ENCODE measurements at places on chromosomes 4 and X.

DNA sequence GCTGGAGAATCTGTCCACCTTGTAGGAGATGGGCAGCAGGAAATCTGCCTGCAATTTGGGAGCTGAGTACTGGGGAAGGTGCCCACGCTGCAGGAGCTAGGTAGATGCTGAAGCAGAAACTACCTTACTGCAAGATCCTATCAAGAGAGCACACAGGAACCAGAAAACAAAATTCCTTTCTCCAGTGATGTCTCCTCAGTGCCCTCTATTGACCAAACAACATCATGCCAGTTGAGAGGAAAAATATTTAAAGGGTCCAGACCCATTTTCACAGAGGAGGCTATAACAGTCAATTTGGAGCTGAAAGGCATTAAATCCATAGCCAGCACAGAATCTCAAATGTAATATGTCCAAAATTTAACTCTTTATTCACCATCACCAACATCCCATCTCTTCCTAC is 406.8 kb downstream of the SLITRK2 start:
- DNase-seq = no peak

- DNase-seq = no peak
Observed at GRCh38 chr4:6527259-6527658, 47.7 kb upstream of the MAN2B2 start.

DNA sequence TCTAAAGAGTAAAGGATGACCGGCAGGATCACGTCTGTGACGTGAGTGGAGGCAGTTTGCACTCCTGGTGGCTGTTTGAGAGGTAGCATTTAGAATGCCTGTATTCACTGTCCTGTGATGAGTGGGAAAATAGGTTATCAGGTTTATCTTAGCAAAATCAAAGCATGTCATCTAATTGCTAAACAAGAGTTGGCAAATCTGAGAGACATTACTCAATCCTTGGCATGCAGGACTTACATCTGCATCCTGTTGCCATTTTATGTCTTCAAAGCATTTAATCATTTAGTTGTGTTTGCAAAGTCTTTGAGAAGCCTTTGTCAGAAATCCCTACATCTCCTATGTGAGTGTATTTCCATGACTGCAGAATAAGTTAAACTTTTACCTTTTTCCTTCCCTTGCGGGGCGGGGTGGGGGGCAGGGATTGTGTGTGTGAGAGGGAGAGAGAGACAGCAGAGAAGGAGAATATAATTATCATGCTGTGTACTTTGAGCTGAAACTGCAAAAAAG is 41.4 kb upstream of the MSANTD1 start:
- DNase-seq = no peak

- no peak for DNase-seq
Observed at GRCh38 chr4:1092026-1092982, 21.1 kb downstream of the RNF212 start.

GRCh38 chr4:40622913-40623312 is 6.8 kb downstream of the RBM47 start:
- DNase-seq = no peak

- DNase-seq = no peak
Observed at GRCh38 chrX:155534800-155535199, 76.4 kb upstream of the F8A3 start.

DNA sequence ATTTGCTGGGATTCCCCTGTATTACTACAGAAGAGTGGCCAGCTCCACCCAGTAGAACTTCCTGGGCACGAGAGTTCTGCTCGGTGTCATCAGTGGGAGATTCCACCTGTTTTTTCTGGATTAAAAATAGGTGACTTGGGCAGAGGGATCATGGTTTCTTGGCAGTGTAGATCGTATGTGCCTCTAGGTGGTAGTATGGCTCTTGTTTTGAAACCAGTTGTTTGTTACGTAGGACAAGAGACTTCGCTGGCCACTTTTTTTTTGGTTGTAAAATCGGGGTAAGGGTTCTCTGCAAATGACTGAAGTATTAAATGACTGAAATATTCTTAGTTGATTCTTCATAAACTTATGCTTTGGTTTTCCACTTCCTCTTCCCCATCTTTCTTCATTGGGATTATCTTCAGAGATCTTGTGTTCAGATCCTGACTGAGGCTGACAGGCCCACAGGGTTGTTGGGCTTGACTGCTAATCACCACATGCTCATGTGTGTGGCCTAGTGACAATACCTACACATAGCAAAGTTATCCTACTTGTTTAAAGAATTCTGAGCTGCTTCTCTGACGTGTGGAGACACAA is 43.8 kb upstream of the WDR1 start:
- no peak for DNase-seq

DNA sequence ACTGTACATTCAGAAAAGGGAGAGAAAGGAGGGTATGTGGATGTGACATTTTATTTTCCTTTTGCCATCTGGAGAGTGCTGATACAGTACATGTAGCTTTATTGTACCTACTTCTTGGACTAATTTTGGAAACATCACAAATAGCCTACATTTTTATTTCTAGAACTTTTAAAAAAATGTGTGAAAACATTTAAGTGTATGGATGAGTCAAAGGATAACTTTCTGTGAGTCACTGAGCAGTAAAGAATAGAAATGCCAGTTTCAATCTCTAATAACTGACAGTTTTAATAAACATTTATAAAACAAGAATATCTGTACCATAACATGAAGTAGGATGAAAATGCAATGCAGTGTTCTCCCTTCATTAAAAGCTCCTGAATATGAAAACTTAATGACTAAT is 374.4 kb upstream of the NWD2 start:
- no peak for DNase-seq

- no peak for DNase-seq
Observed at GRCh38 chr4:147139455-147140198, 194.0 kb upstream of the TTC29 start.

- DNase-seq = peak; percentile 77
Observed at GRCh38 chr4:99324979-99325378, 3.8 kb upstream of the ADH1B start.

GRCh38 chrX:141396536-141396935 is 154.2 kb upstream of the SPANXC start:
- no peak for DNase-seq

GRCh38 chr4:82799006-82799881 is 648 bp upstream of the SCD5 start:
- DNase-seq = no peak

- DNase-seq = no peak
Observed at GRCh38 chrX:13655674-13656073, 2.7 kb downstream of the TCEANC start.

DNA sequence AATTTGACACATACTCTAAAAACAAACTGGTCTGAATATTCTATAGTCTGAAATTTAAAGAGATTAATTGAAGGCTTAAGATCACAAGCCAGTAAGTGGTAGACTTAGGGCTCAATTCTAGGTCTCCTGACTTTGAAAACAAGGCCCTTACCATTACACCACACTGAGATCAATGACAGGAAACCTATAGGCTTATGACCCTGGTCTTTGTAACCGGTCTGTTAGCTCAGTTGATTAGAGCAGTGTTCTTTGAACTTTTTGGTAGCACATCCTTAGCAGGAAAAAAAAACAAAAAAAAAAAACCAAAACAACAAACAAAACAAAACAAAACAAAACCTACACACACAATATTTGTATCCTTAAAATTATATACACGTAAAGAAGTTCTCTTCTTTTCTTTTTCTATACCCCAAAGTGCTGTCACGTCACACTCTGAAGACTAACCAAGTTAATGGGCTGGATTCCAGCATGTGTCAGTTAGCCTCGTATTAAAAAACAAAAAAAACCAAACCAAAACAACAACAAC is 55.4 kb downstream of the RPS6KA3 start:
- DNase-seq = no peak

DNA sequence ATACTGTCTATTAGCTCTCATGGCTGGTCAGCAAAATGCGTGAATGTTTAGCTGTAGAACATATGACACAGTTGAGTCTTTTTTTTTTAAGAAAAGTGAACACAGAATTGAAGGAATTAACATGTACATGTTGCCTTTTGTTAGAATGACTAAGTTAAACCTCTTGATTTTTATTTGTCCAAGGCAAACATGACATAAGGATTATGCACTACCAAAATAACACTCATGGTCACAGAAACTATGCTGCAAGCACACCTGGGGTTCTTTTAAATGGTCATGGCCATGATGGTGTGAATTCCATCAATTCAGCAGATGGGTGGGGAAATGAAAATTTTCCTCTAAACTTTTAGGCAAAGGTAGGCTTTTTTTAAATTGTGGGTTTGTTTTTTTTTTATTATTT is 80.1 kb upstream of the CXCL13 start:
- no peak for DNase-seq

DNA sequence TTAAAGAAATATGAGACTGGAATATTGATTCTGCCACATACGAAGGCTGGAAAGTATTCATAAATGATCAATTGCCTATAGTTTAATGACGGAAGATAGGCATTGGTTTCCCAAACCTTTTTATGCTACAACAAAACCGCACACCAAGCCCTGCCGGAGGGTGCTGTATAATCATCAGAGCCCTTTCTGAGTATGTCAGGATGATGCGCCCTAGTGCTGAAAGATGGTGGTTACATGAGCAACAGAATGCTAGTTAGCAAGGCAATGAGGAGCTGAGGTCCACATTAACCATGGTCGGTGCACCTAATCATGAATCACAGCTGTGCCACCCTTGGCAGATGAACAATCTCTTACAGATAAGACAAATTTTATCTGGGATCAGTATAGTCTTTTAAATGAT is 491.1 kb downstream of the PACRGL start:
- DNase-seq = no peak

Measured in AG08396 (cell line).